ENCODE measurements at places on chromosomes 11 and 22.

DNA sequence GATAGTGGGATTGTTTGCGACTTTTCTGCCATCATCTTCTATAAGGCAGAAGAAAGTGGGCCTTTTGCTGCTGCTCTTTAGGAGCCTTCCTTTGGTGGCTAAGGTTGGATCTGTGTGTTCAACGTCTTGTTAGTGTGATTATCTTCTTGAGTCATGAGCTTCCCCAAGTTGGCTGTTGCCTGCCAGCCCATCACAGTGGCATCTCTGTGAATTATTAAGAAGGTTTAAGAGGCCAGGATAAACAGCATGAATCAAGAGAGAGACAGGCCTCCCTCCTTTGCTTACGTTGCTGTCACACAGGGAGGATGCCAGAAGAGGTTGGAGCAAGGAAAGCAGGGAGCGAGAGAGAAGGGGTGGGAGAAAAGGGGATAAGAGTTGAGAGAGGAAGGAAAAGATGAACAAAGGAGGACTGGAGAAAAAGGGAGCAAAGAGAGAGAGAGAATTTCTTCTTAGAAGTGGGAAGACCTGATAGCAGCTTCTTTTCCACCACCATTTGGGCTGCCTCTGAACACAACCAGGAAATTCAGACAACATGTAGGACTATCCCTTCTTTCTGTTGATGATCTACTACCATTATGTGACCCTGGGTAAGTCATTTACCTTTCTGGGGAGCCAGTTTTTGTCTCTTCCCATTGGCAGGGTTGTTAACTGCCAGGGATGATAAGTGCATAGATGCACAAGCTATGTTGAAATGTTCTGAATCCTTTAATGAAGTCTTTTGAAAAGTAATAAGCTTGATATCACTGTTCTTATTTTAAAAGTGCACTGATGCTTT, 126.5 kb downstream of the NAV2 start:
- no peak for DNase-seq

DNA sequence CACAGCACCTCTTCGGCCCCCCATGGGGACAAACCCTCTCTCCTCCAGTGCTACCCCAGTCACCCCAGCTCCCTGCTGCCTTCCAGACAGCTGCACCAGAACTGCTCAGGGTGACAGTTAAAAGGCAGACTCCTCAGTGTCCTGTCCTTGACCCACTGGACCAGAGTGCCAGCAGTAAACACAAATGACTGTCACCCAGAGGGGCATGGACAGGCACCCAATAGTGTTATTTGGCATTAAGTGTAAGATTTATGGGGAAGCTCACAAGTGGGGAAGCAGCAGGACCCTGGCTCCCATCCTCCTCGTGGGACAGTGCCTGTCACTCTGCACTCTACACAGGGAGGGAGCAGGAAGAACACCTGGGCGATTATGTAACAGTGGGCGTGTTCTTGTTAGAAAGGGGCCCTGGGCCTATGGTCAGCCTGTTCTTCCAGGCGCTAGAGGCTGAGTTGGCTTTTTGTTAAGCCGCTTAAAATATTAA, 5.0 kb downstream of the RPS19BP1 start:
- no peak for DNase-seq

- peak; percentile 17 for DNase-seq
These were observed 6.8 kb upstream of the PLAAT3 start for GRCh38 chr11:63621071-63621470.

GRCh38 chr11:126815111-126815510, 185.5 kb downstream of the KIRREL3 start:
- DNase-seq, result no peak

DNA sequence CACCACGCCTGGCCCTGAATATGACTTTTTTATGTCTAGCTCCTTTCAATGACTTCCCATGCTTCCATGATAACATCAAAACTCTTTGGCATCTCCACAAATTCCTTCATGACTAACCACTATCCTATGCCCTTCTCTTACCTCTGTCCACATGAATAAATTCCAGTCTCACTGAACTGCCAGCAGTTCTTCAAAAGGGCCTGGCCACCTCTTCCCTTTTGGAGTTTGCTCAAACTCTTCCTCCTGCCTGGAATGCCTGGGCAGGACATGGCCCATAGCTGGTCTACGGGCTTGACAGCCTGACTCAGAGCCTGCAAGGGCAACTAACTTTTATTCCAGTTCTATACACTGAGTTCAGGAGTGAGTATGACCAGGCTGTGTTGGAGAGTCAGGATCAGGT, 41.8 kb upstream of the ZBTB16 start:
- DNase-seq, result no peak

DNA sequence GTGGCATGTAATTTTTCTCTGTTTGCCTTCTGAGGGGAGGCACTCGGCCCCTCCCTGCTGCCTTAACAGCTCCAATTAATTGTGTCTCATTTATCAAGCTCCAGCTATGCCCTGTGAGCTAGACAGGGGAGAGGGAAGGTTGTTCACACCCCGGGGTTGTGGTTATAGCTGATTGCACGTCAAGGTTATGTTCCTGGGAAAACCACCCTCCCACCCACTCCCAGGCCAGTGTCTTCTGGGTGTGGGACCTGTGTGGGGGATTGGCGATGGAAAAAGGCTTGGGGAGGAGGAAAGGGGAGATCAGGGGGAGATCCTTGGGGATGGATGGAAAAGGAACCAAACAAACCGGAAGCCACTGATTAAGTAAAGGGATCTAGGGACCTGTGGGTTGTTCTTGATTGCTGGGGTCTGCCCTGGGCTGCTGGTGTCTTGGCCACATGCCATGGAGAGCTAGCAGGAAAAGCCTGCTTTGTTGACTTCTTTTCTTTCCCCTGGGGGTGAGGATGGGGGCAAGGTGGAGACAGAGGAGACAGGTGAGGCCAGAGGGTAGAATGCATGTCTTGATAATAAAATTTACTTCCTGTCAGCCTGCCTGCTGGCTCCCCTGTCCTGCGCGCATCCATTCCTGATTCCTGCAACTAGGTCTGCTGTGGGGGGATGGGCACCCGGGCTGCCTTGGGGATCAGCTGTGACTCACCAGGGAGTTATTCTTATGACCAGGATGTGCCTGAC, 13.5 kb upstream of the SORL1-AS1 start:
- peak; percentile 65 for DNase-seq

GRCh38 chr22:37907036-37907954, 1.2 kb downstream of the MICALL1 start:
- DNase-seq, result no peak

DNA sequence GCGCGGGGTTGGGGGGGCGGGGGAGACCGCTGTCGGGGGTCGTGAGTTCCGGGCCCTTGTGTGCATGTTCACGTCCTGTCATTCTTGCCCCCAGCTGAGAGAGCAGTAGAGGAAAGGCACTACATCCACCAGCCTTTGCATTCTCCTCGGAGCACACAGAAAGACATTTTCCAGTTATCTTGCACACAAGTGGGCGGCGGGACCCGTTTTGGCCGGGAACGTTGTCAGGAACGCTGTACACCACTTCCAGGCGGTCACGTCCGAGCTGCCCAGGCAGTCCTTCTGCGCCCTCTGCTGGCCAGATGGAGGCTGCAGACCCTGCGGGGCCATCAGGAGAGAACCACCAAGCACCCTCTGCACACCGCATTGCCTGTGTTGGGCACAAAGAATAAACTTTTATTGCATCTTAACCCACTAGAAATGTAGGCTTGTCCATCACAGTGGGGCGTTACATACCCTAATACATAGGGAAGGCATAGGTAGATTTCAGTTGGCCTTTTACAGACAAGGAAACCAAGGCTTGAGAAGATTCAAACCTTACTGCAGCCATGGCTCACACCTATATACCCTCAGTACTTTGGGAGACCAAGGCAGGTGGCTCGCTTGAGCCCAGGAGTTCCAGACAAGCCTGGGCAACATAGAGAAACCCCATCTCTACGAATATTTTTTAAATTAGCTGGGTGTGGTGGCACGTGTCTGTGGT, 2.8 kb upstream of the CDKN1C start:
- peak; percentile 85 for DNase-seq

- peak; percentile 24 for DNase-seq
These were observed 4.4 kb downstream of the HPS4 start for GRCh38 chr22:26479043-26479791.

DNA sequence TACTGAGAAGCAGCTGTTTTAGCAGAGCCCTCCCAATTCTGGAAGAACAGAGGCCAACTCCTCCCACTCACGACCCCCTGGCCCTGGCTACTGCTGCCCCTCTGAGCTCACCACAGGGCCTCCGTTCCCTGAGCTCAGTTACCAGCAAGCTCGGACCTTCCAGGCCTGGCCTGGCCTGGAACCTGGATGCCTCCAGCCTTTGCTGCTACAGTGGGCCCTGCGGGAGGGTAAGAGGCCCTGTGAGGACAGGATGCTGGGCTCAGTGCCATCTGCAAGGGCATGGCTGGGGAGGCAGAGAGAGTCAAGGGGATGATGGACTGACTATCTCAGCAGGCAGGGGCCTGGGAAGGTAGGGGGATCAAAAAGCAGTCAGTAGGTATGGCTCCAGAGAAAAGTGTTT, 209.9 kb upstream of the NCAM1 start:
- no peak for DNase-seq

DNA sequence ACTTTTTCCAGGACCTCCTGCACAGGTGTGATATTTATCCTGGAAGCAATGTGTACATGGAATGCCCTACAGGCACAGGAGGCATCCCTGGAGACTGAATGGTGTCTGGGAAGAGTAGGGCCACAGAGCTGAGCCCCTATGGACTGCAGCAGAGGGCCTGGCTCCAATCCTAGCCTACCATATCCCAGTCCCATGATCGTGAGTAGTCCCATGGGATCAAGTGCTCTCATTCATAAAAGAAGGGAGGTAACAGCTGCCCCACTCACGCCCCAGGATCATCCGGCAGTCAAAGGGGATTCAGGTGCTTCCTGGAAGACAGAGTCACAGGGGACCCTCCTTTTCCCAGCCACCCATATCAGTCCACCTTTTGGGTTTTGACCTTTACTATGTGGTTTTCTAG, 24.0 kb downstream of the ANKK1 start:
- no peak for DNase-seq

DNA sequence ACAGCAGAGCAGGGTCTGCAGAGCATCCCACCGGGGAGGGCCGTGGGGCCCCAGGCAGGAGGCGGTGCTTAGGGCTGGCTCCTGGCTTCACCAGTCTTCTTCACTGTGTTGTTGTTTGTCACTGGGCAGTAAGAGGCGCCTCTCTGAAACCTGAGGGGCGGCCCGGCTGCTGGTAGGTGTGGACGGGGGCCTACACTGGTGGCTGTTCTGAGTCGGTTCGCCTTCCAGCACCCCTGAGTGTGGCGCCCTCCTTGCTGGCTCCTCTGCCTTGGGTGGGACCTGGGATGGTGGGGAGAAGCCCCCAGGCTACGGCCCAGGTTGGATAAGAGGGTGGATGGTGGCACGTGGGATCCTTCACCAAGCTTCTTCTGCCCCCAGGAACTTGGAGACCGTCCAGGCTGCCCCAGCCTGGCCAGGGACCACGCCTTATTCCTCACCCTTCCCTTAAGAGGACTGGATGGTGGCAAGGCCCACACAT, 10.4 kb upstream of the GRAMD4 start:
- no peak for DNase-seq

DNA sequence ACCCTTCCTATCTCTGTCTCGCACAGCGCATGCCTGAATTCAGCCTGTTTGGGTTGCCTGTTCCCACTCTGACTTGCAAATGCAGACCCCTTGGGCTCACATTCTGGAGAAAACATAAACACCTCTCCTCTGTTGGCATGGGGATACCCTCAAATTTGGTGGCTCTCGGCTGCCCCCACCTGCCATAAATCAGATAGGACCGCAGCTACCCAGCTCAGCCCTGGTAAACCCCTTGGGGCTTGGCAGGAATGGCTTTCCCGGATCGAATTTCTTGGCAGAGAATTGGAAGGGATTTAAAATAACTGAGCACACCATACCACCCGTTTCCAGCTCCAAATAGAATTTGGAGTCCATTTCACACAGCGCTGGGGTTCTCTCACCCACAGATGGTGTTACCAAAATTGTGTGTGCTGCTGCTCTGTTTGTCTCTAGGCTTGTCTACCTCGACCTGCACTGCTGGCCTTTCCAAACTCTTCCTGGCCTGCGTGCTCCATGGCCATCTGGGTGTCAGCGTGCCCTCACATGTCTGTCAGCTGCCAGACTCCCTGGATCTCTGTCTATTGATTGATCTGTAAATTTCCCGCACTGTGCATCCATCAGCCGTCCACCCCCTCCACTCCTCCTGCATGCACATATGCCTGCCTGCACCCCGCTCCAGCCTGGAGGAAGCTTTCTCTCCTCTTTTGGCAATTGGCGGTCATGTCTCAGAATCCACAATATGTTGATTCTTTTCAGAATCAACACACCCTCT, 134.0 kb downstream of the NTM start:
- DNase-seq, result peak; percentile 72

DNA sequence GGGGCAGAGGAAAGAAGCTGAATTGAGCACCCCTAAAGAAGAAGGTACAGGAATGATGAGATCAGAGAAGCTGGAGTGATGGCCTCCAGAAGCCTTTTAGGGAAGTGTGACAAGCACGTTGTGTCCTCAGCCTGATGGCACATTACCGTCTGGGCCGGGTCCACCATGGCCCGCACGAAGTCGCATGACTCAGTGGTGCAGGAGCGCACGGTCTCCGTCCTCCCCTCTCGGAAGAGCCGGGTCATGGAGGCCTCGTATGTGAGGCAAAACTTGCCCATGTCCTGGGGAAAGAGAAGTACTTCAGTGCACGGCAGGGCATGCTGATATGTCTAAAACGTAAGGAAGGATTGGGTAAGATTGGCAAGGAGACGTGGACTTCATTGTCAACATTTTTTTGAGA, 11.2 kb upstream of the TESMIN start:
- no peak for DNase-seq

DNA sequence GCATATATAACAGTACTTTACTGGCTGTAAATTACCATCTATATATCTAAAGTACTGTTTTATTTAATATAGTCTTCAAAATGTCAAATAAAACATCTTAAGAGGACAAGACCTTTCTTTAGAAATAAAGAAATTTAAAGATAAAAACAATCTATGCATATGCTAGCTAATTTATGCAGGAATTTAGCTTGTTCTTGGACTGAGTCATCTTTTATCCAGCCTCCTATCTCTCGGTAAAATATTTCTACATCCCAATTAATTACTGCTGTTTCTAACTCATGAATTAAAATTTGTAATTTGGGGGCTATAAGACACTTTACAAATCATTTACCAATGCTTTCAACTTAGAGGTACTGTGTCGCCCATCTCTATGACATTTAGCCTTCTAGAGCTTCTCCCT, 72.8 kb upstream of the DDI1 start:
- DNase-seq, result no peak

Data from hippocampal formation (tissue), 2 donors.